Stimulated activated CD4-positive, alpha-beta T cell treated with anti-CD3 and anti-CD28 coated beads, Interleukin-4, amount 100 ng/mL, for 4 hours (primary cell): ENCODE measurements at places on chromosomes 5 and 9.

DNA sequence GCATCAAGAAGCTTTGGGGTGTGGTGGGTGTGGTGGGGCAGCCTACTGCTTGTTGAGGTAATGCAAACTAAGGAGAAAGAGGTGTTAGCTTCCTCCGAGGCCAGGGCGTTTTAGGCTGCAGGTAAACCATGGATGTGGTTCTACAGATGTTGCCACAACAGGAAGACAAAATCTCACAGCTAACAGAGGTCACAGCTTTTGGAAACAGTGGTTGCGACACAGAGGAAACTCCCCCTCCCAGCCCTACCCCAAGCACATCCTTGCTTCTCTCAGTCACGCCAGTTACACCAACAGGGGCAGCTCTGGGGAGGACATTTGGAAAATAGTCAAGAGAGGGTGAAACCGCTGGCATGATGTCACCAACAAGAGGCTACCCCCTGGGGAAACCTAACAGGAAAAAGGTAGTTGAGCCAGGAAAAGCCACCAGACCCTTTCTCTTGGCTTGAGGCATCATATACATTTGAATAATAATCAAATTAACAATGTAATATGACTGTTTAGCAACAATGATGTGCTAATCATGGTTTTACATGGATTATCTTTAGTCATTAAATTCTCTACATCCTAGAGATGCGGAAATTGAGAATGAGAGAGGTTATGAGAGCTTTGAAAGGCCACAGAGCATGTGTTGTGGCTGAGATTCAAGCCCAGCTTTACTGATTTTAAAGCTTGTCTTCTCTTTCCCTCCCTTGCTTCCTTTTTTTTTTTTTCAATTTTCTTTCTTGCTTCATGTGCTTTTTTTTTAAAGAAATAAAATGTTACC lies 82.2 kb upstream of the IL12B start:
- DNase-seq, result peak; percentile 50

GRCh38 chr9:14488421-14489190 lies 174.7 kb upstream of the NFIB start:
- DNase-seq, result no peak

DNA sequence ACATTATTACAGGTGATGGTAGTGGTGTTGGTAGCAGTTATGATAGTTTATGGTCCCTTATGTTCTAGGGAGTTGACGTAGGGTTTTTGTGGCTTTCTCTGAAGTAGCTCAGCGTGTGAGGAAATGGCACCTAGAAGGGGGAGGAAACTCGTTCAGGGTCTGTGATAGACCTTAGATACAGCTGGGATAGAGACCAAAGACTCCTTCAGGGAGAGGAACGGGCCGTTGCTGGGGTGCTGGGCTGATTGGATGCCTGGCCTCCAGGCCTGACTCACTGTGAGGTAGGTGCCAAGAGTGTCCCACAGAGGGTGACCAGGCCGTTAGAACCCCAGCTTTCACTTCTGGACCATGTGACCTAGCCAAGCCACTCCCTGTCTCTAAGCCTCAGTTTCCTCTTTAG lies 96.6 kb downstream of the DAB2IP start:
- DNase-seq, result no peak

- no peak for DNase-seq
These were observed 153.6 kb upstream of the TYRP1 start for GRCh38 chr9:12539580-12539975.

DNA sequence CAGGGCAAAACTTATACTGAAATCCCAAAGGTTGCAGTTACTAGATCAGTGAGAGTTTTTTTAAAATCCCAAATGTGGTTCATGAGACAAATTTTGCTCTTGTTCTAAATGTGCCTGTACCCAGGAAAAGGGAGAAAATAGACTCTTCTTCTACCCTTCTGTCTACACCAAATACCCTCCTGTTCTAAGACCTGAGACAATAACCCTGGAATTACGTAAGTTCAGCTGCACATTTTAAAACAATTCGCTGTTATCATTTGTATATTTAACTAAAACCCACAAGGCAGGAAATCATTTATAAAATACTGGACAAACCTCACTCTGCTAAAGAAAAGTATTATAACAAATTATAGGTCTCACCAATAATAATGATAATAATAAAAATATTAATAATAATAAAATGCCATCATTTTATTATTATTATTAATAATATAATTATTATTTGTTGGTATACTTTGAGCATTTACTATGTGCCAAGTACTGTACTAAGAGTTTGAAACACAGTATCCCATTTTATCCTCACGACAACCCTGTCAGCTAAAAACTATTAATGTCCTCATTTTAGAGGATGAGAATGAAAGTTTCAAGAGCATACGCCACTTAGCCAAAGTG lies 49.8 kb upstream of the AFAP1L1 start:
- no peak for DNase-seq

- DNase-seq, result no peak
These were observed 664.7 kb downstream of the ACTL7B start for GRCh38 chr9:108191065-108191464.
